Umbilical cord (tissue), 2 donors: ENCODE measurements at places on chromosomes 2 and 18.

DNA sequence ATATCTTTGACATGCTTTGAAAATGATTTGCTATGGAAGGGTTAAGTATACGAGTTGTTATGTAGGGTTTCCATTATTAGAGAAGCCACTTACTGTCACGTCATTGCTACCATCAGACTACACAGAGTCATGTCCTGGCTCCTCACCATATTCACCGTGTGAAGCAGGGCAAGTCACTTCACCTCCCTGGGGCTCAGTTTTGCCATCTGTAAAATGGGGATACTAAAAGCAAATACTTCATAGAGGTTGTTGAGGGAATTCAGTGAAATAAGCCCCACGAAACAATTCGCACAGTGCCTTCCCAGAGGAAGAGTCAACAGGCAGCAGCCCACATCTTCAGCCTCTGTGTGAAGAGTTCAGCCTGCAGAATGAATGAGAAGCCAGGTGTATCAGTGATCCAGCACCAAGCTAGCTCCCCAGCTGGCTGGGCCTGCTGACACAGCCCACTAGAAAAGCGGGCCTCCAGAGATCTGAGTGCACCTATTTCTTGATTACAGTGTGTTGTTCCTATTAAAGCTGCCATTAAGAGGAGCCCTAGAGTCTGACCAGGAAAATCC lies 3.4 kb downstream of the DIPK1C start:
- no peak for DNase-seq

GRCh38 chr2:203914546-203915182 lies 21.9 kb upstream of the ICOS start:
- no peak for DNase-seq

GRCh38 chr2:44879269-44880124 lies 62.0 kb upstream of the SIX3 start:
- DNase-seq, result no peak

DNA sequence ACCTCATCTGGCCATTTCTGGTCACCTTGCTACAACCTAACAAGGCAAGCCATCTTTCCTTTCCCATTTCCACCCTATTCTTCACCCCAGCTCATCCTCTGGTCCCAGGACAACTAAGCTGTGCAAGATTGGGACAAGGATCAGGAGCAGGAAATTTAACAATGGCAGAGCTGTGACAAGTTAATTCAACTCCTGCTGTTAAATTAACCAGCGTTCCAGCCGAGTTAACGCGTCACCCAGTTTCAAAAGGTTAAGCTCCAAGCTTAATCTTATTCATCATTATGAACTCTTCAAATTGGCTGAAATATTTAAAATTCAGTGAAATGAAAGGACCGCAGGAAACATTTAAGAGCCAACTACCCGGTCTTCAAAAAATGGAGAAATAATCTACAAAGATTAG lies 231.9 kb downstream of the GRB14 start:
- no peak for DNase-seq

- no peak for DNase-seq
Observed at GRCh38 chr2:181962142-181962541, 23.5 kb upstream of the PPP1R1C start.

- DNase-seq, result no peak
Observed at GRCh38 chr18:37364237-37364636, 201.4 kb downstream of the CELF4 start.

GRCh38 chr2:26816893-26817292 lies 31.0 kb downstream of the CENPA start:
- DNase-seq, result no peak

GRCh38 chr2:241940329-241940728 lies 70.8 kb downstream of the RTP5 start:
- no peak for DNase-seq

DNA sequence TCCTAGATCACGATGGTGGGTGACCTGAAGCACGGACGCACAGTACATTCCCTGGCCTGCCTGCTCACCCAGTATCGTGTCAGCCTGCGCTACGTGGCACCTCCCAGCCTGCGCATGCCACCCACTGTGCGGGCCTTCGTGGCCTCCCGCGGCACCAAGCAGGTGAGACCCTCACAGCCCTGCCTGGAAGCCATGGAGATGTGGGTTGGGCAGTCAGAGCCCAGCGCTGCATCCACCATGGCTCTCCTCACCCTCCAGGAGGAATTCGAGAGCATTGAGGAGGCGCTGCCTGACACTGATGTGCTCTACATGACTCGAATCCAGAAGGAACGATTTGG lies 20.3 kb downstream of the SLC30A3 start:
- DNase-seq, result no peak

DNA sequence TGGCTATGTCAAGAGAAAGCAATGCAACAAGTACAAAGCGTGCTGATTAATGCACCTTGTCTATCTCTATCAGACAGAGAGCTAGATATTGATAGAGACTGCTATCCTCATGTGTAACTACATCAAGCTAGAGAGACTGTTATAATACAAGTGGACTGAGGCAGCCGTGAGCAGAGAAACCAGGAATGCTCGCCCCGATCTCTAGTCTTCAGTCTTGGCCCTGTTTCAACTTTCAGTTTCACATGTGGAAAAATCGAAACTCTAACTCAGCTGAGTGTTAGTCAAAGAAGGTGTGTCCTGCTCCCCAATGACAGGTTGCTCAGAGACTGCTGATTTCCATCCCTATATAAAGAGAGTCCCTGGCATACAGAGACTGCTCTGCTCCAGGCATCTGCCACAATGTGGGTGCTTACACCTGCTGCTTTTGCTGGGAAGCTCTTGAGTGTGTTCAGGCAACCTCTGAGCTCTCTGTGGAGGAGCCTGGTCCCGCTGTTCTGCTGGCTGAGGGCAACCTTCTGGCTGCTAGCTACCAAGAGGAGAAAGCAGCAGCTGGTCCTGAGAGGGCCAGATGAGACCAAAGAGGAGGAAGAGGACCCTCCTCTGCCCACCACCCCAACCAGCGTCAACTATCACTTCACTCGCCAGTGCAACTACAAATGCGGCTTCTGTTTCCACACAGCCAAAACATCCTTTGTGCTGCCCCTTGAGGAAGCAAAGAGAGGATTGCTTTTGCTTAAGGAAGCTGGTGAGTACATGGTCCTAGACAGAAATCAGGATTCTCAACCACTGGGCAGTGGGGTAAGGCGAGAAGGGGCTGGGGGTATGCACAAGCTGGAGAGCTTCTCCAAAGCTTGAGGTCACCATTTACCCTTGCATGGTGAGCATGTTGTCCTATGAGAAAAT lies at the start of gene RSAD2:
RSAD2 (plus strand) TSS at position 376 of the 903 bp plus-strand sequence; CDS start at position 400, 24 bp downstream.
- DNase-seq, result peak; percentile 35

DNA sequence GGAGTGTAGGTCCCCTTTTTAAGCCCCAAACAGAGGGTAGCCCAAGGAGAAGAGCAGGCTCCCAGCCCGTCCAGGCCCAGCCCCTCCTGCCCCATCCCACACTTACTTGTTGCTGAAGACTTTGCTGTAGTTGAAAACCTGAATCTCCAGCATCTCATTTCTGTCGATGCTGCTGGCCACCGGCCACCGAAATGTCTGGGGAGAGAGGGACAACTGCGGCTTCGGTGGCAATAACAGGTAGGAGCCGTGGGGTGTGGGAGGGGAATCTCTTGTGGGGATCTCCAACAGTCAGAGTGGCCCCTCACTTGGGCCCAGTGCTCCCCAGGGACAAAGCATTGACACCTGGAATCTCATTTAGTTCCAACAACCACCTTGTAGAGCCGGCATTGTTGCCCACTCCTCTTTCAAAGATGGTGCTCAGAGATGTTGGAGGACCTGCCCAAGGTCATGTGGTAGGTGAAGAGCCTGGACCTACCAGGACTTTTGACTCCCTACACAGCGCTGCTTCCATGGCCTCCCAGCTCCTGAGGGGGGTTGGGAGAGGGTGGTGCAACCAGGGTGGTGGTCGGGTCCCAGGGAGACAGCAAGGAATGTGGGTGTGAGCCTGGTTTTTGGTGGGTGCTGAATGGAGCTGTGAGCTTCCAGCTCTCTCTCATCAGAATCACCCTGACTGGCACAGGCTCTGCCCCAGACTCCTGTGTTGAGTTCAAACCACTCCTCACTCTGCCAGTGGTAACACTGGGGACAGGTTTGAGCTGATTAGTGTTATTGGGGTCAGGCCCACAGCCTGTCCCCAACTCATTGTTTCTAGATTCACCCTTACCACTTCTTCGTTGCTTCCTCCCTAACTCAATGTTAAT lies 50.0 kb upstream of the OTOF start:
- DNase-seq, result no peak

DNA sequence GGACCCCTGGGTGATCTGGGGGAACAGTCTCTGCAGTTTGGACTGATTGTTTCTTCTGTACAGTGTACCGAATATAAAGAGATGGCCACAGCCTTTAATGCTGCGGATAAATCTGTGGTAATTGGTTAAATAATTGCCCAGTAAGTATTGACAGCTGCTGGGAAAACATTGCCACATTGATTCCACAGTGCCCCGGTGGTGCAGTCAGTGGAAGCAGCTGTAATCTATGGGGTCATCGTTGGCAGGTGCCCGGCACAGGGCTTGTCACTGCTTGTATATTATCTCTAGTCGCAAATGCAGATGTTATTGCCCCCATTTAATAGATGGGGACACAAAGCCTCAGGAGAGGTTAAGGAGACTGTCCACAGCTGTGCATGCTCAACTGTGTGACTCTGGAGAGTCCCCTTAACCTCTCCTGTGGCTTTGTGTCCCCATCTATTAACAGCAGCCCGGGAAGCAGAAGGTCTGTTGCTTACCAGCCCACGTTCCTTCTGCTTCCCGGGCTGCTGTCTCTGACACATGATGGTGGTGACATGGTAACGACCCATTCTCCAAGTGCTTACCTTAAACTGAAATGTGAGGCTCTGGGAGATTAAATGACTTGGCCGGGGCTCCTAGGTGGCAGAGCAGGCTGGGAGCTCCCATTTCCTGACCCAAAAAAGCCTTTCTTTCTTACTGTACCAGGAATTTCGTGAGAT lies 76.9 kb downstream of the NCK2 start:
- DNase-seq, result no peak

GRCh38 chr18:29629493-29630036 lies 1413.0 kb downstream of the DSC3 start:
- DNase-seq, result no peak

- no peak for DNase-seq
Observed at GRCh38 chr2:120547662-120548061, 188.0 kb upstream of the GLI2 start.

DNA sequence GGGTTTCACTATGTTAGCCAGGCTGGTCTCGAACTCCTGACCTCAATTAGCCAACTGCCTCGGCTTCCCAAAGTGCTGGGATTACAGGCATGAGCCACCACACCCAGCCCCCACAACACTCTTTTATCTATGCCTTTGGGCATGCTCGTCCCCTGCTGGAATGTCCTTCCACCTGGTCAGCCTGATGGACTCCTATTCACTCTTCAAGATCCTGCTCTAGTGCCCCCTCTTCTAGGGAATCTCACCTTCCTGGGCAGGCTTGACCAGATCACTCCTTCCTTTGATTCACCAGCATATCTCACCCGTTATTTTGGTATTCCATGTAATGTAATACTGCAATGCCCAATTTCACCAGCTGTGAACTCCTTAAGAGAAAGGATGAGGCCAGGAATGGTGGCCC lies 13.9 kb upstream of the SLC66A3 start:
- DNase-seq, result no peak

DNA sequence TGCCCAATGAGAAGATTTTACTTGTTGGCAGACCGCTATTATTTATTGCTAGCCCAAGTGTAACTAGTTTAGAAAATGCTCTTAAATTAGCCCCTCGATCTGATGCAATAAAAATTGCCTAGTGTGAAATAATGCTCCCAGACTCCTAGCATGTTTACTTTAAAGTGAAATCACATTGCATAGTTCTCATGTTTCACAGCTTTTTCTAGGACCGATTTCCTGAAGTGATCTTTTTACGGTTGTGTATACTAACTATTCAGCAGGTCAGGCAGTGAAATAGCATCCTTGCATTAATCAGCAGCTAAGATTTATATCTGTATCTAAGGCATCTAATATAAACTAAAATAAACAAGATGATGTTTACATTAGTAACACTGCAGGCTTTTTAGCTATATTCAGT lies 52.4 kb downstream of the PMS1 start:
- DNase-seq, result no peak

DNA sequence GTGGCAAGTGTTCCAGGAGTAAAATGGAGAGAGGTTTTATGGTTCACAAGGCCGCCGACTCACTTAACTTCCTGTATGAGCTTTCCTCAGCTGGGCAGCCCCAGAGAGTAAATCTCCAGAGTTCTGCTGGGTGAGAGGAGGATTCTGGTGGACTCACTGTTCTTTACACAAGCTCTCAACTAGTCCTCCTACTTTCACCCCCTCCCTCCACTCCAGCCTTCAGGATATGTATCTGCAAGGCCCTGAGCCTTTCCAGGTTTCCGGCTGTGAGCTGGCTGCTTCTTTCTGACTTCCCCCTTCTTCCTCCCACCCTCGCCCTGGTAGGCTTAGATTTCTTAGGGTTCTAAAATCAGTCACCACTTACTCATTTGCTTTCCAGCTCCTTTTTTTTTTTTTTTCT lies 34.0 kb downstream of the EML6 start:
- DNase-seq, result peak; percentile 68

- no peak for DNase-seq
Observed at GRCh38 chr2:28148566-28148965, 244.1 kb upstream of the FOSL2 start.

GRCh38 chr2:30625701-30626100 lies 178.7 kb downstream of the LCLAT1 start:
- no peak for DNase-seq

DNA sequence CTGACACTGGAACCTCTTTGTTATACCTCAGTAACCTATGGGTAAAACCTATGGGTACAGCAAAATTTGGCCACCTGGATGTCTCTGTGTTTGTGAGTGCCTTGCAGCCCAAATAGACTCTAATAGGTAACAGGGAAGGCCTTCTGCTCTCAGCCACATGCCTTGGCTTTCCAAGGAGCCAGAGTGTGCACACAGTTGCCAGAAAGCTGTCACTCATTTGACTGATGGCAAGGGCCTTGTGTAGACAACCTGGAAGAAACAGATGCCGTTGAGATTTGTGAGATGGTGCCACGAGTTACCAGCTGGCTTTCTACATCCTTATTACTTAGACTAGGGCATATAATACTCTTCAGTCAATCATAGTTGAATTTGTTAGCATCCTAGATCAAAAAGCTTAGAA lies 90.1 kb upstream of the RAB12 start:
- no peak for DNase-seq

DNA sequence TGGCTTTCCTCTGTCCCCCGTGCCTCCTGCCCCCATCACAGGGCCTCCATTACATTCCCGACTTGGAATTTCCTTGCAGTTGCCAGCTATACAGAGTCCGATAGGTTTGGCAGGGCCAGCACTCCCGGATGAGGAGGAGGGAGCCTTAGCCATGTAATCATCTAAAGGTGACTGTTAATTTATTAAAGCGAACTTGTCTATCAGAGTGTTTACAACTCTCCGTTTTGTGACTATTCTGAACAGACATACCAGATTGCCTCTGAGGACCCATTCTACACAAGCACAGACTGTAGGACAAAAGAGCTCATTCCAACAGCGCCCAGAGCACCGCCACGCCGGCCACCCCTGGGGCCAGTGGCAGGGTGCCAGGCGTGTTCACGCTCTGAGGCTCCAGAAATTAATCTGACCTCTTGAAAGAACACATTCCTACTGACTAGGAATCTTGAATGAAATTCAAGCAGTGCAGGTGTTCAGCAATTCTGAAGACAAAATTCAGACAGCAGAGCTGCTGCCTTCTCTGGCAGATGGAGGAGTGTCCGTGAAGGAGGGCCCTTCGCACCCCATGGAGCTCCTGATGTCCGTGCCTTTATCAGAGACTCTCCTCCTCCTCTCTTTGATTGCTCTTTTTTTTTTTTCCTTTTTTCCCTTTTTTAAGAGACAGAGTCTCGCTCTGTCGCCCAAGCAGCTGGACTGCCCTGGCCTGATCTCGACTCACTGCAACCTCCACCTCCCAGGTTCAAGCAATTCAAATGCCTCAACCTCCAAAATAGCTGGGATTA lies 58.1 kb upstream of the RALBP1 start:
- DNase-seq, result peak; percentile 86

GRCh38 chr2:191838526-191838925 lies 8.4 kb downstream of the CAVIN2 start:
- DNase-seq, result no peak
